Iris pigment epithelial cell (primary cell): ENCODE measurements at places on chromosomes 6 and 20.

DNA sequence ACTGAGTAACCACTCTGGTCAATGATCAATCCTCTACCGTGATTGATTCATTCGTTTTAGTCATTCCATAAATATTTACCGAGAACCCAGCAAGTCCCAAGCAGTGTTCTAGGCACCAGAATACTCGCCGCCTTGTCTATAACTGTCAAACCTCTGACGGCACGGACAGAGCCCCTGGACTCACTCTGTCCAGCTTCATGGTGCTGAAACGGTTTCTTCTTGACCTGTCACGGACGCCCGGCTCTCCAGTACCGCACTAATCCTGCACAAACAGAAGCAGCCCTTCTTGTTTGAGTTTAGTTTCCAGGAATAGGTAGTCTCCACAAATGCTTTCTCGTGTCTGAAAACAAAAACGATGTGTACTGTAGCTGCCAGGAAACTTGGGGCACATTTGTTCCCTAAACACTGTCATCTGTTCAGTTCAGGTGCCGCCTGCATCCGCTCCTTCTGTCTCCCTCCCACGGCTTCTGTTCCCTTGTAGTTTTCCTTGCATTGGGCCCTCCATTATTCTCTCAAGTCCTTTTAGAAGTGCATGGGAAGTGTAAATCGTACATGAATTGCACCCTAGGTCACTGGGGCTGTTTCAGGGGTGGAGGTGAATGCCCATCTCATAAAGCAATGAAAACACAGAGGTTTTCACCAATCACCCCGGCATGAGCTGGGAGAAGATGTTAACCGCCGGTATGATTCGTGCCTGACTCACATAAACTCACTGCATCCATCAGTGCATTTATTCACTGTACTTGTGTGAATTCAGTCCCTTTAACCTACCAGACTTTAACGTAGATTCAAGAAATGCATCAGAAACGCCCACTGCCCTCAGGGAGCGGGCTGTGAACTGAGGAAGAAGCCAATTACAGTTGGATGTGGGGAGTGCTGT, 209.3 kb upstream of the CDH4 start:
- no peak for DNase-seq

GRCh38 chr6:37426058-37426944, 6.7 kb upstream of the CMTR1 start:
- no peak for DNase-seq

- DNase-seq = peak; percentile 49
Measured at GRCh38 chr6:148972481-148972880, 225.7 kb downstream of the UST start.

DNA sequence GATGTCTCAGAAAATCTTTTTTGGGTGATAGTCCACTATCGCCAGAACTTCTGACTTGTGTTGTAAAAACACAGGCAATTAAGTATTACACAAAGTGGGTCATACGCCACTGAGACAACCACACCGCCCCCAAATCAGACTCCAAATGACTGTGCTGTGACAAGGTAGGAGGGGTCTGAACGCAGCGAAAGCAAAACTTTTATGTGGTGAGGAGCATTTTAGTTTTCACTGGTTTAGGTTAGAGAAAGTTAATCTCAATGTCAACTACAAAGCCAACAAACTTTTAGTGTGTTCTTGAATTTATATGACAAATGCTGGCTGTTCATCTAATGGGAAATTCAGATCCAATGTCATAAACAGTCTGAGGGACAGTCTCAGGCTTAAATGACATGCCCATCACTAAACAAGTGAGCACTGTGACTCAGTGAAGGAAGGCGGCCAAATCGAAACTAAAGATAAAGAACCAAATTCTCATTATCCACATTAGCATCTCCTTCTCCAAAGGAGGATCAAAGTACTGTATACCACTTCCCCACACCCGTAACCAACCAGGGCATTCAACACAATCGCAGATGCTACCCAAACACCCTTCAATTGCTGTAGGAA, 186.7 kb downstream of the GJA10 start:
- DNase-seq = no peak

DNA sequence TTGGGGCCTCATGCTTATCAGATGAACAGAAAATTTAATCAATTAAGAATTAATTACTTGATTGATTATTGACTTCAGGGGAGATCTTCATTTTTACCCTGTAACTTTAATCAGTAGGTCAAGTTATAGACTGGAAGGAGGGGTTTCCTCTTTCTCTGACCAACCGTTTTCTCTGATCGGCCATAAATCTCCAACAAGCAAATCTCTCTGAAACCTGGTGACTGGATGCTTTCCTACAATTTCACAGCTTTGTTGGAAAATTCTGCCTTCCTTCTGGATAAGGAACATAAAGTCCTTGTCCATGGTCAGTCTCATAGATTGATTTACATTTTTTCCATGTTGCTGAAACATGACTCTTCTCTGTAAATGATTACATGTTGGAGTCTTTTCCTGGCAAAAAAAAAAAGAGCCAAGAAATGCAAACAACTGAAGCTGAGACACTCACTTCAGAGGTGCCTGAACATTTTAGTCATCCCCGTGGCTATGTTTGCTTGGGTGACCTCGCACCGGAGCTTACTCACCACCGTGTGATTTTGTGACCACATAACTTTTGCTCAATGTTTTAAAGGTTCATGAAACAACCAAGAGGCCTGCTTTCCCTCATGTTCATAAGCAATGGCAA, 31.0 kb downstream of the IRF4 start:
- peak; percentile 98 for DNase-seq
